HTR-8/SVneo (cell line): ENCODE measurements at places on chromosomes 2 and 18.

GRCh38 chr18:25099895-25100294 lies 252.1 kb downstream of the ZNF521 start:
- DNase-seq: no peak

DNA sequence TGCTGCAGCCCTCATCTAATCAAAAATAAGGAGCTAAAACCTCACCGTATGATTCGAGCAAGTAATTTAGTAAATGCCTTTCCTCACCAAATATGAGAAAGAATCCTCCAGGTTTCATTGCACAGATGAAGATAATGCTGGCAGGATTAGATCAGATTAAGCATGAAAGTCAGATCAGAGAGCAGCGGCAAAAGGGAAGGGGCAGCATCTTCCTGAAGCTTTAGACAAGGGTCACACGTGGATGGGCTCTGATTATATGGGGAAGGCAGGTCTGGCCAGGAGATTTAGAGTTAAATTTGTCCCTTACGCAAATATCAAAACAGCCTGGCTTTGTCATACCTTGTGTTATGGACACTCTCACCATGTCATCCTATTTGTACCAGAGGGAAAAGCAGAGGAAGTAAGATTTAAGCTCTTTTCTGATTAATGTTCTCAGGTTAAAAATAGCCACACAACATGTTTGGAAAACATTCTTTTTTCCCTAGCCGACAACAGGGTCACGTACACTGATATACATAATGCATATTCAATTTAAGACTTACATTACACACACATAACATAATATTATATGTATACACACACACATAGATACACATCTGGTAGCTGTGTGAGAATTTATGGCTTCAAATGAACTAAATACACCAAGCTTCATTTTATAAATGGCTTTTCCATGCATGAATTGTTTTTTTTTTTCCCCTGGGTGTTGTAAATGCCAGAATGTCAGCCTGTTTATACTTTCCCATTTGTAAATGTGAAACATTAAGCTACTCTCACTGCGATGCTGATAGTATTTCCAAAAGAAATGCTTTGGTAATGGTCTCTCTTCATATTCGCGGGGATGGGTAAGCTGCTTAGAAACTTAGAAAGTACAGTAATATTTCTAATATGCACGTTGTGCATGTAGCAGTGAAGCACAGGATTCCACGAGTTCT lies 196.3 kb upstream of the SIX3 start:
- DNase-seq: no peak

DNA sequence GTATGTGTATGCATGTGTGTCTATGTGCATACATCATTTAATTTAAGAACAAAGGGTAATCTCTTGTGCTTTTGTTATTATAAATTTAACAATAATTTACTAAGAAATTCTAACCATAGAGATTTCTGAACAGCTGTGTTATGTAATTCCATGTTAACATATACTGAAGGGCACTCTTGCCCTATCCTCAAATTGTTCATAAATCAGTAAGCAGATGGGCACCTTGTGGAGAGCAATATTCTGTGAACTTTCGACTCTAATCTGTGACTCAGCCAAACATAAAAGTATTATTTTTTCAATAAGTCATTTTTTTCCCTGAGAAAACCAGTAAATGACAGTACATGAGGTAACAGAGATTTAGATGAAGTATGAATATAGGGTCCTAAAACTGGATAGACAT lies 938.3 kb upstream of the CRIM1 start:
- DNase-seq: no peak

DNA sequence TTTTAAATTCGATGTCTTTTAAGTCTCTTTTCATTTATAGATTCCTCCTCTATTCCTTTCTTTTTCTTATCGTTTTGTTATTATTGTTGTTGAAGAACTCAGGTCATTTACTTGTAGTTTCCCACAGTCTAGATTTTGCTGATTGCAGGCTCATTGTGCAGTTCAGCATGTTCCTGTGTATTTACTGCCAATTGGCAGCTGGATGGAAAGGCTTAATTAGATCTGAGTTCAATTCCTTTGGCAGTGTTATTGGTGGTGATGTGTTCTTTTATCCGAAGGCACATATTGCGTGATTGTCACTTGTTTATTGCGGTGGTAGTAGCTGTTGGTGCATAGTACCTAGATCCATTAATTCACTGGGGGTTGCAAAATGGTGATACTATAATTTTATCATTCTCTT lies 180.7 kb downstream of the BABAM2 start:
- no peak for DNase-seq

DNA sequence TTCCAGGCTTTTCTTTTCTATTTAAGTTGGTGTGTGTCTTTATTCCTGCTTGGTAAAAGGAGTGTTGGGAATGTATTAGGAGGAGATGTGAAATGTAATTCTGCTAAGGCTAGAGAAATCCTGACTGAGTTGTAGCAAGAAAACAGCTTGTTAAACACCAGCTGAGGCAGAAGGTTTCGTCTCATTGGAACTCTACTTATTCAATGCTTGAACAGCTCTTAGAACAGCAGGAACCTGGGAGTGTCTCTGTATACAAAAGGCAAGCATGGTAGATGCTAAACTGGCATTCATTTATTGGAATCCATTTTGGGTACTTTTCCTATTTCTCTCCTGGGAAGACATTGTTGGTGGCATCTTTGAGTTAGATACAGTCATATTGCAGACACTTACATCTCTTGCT lies 280.9 kb downstream of the HRH4 start:
- DNase-seq: no peak
